ENCODE measurements at places on chromosomes 12 and 14.

GRCh38 chr14:29458547-29458946 is 469.1 kb downstream of the PRKD1 start:
- DNase-seq = no peak

GRCh38 chr12:16228067-16228466 is 49.4 kb downstream of the SLC15A5 start:
- no peak for DNase-seq

DNA sequence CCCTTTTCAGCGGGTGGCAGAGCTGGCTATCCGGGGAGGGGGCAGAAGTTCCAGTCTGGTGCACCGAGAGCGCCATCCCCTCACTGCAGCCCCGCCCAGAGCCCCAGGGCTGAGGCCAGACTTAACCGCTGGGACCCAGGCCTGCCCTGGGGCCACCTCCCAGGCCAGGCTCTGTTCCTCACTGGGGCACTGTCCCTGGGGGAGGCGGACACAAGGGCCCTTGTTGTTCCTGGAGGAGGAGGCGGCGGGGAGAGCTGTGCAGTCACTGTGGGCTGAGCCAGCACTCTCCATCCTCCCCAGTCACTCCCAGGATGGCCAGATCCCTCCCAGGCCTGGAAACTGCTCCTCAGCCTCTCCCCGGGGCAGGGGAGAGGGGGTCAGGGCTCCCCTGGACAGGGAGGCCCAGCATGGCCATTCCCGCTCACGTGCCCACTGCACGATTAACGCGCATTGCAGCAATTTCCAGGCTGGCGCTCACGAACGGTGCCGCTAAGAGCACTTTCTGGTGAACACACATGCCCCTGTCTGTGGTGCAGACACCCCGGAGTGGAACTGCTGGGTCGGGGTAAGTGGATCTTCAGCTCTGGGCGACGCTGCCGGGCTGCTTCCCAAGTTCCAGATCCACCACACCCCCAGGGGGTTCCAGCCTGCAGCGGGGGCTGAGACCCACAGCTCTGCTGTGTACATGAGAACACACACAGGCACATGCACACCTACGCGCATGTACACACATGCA is 89.8 kb upstream of the SFSWAP start:
- no peak for DNase-seq

DNA sequence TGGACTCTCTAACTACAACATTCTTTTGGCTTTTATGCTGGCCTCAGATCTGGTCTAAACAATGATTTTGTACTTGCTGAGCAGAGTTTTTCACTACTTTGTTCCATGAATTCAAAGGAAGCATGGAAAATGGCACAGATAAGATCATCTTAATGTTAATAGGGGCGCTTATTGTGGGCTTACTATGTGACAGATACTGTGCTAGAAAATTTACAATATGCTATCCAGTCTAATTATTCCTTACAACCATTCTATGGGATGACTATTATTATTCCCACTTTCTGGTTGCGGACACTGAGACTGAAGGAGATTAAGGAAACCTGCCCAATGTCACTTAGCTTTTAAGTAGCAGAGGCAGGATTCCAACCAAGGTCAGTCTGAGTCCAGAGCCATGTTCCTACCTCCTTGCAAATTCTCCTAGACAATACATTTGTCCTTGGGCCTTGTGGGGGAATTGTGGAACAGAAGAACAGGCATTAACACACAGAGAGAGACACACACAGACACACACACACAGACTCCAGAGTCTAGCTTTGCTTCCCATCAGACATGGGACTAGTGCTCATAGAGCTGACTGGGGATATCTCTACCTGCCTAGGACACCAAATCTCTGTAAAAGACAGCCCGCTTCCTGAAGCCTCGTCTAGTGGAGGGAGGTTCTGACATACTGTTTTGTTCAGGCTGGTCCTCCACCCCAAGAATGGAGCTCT is 107.7 kb downstream of the SLC38A1 start:
- DNase-seq = no peak

- DNase-seq = no peak
Observed at GRCh38 chr14:77189479-77189878, 7.9 kb downstream of the TMEM63C start.

GRCh38 chr12:103851127-103851526 is 10.1 kb upstream of the NT5DC3 start:
- DNase-seq = no peak

All from SIG-M5 (cell line).